Airway epithelial cell (primary cell): ENCODE measurements at places on chromosomes 2 and 18. TPM values are rescaled to one million over a fixed set of nuclear protein-coding genes. Genes with fewer than 3 reads are reported as not detected.

The PLEK gene
- 0.05 TPM in 1 of 2 replicates, not detected in the other for total RNA-seq

The FHOD3 gene
- 18.7 and 23.2 TPM in 2 replicates for total RNA-seq

The SLC35F6 gene
- 22.5 and 43.9 TPM in 2 replicates for total RNA-seq

The CPS1 gene
- total RNA-seq = 10.8 TPM in 2 replicates

The PIEZO2 gene
- total RNA-seq = 0.09 and 0.78 TPM in 2 replicates

The C1QL2 gene
- not detected in 2 replicates for total RNA-seq

The C2orf66 gene
- total RNA-seq = 0.09 and 0.56 TPM in 2 replicates

The ADD2 gene
- not detected in 2 replicates for total RNA-seq

The GRHL1 gene
- total RNA-seq = 33.9 and 50.1 TPM in 2 replicates
